ENCODE measurements at places on chromosomes 4 and X.
A peak's percentile ranks its signal among the peaks of the same experiment; 100 is the strongest.

DNA sequence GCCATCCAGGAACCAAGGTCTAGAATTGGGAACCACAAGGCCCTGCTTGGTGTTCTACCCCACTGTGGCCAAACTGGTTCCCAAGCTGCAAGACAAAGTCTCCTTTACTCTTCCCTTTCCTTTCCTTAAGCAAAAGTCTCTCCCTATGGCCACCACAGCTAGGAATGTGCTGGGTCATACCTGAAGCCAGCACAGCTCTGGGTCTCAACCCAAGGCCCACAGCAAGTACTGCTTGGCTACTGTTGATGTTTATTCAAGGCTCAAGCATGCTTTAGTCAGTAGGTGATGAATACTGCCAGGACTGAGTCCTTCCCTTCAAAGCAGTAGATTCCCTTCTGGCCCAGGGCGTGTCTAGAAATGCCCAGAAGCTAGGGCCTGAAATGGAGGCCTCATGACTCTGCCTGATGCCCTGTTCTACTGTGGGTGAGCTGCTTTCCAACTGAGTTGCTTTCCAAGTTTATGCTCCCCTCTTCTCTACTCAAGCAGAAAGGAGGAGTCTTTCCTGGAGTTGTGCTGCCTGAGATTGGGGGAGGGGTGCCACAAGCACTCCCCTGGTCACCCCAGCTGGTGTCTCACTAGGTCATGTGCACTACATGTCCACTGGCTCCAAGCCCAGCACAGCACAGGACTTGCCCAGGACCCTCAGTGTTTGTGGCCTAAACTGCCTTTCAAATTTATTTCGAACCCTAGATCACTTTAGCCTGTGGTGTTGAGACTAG lies 44.9 kb downstream of the STAP1 start:
- no peak for DNase-seq

DNA sequence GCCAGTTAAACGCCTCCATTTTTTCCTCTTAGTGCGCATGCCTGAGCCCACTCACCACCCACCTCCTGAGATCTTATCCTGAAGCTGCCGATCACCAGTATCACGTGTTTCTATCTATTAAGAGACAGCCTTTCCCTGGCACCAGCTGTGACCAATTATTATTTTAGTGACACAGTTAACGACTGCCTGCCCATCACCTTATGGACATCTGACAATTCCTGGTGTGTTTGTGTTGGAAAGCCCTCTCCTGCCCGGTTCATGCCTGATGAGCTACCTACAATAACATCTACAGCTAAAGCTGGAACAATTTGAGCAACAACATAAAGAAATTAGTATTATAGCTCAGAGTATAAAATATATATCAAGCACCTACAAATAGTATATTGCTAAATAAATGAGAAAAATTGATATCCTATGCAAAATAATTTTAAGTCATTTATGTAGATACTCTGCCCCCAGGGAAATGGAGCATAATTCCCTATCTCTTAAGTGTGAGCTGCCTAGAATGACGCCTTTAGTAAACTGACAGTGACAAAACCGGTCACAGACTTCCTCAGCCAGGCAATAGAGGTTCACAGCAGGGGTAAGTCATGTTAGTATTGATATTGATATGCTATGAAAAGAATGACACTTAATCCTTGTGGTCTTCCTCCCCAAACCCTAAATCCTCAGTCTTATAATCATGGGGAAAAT lies 862.2 kb downstream of the TRAM1L1 start:
- DNase-seq, result no peak

DNA sequence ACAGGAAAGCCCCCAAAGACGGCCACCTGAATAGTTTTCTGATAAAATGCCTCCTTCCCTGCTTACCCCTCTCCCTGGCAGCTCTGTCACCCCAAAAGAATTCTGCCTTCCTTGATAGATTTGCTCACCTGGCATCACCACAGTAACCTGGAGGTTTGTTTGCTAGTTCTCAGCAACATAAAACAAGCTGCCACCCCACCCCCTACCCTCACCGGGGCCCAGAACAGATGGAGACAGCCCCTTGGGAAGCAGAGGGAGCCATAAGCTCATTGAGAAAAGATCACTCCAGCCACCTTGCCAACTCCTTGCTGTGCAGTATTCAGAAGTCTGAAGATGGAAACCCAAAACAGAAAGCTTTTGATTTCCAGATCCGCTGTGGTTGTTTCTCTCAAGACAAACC lies 108.6 kb downstream of the DHX15 start:
- no peak for DNase-seq

DNA sequence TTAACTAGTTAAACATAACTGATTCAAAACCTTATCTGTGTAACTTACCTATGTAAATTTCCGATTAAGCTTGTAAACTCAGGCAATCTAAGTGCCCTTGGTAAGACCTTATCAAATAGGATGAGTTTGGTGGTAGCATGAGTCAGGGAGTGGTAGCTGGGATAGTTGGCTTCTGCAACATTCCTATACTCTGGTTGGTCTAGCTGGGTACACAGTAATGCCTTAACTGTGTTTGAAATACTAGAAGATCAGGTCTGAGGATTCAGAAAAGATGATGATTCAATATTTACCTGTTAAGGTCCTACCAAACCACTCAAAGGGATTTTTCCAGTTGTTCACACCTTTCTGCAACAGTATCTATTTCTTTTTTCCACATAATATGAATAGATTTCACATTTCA lies 5.3 kb downstream of the YIPF7 start:
- no peak for DNase-seq

DNA sequence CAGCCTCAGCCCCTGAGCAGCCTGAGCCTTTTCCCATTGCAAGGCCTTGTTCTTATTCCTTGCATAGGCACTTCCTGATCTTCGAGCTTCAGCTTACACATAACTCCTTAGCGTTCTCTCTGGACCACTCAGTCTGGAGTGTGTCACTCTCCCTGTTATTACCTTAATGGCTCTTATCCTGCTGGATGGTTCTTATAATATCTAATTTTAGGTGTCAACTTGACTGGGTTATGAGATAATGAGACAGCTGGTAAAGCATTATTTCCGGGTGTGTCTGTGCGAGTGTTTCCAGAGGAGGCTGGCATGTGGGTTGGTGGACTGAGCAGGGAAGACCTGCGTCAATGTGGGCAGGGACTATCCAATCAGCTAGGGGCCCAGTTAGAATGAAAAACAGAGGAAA lies 75.7 kb downstream of the HAUS3 start:
- DNase-seq, result no peak

DNA sequence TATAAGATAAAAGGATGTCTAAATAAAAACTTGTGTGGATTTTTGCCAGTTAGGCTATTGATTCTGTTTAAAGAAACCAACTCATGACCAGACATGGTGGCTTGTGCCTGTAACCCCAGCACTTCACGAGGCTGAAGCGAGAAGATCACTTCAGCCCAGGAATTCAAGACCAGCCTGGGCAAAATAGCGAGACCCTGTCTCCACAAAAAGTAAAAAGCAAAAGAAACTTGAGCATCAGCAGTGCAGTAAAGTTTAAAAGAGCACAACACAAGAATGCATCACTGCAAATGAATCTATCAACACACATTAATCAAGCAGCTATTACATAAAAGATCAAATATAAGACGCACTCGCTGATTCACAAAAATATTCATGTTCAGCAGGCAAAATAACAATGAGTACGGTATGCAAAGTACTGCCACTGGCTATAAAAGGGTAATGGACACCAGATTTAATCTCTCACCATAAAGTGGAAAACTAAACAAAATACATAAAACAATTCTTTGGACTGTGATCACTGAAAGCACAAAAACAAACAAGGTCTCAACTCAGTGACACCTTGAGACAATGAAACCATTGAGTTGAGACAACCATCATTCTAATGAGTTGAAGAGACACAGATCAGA lies 41.3 kb downstream of the LRBA start:
- no peak for DNase-seq

GRCh38 chr4:24680746-24681448 lies 96.5 kb upstream of the DHX15 start:
- DNase-seq, result no peak

- no peak for DNase-seq
These were observed 16.6 kb downstream of the MAGED2 start for GRCh38 chrX:54824195-54824594.

GRCh38 chr4:38598489-38598888 lies 65.5 kb upstream of the KLF3 start:
- DNase-seq, result no peak

DNA sequence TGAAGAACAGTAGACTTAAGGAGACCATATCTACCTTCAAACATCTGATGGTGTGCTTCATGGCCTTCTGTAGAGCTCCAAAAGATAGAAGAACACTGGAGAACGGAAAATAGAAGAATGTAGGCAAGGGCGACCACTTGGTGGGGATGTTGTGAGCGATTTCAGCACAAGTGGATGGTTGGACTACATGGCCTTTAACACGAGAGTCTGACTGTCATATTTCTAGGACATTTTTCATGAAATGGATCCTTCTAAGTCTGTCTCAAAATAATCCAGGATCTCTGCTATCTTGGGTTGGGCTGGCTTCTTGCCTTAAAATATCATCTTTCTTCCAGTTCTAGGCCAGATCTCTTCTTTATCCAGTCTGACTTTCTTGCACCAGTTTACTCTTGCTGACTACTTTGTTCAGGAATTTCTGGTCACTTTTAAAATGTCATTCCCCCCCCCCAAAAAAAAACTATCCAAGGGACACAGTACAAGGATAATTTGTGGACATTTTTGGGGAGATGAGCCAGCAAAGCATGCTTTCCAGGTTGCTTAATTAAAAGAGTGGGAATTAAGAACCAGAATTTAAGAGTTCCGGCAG lies 1.2 kb upstream of the MID1IP1 start:
- no peak for DNase-seq

DNA sequence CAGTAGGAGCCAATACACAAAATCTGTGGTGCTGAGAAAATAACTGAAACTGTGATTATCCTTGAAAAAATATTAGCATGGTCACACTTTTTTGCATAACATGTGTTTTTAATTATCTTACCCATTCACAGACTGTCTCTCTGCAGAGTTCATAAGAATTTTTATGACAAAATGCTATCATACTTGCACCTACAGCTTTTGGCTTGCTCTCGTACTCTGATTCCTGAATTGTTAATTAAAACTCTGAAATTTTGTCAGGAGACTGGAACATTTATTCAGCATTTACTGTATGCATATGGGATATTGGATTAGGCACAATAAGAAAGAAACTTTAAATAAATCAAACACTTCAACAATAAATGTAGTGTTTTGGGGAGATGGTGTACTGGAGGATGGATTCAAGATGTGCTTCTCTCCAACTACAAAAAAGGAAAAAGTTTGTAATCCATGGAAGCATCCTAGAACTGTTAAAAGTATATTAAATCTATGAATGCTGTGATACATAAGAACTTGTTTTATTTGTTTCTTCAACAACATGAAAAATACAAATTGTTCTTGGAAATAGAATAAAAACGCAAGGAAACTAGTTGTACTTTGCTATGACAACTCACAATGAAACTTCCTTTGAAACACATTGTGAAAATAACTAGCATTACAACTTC lies 260.5 kb downstream of the SPATA18 start:
- DNase-seq, result no peak

DNA sequence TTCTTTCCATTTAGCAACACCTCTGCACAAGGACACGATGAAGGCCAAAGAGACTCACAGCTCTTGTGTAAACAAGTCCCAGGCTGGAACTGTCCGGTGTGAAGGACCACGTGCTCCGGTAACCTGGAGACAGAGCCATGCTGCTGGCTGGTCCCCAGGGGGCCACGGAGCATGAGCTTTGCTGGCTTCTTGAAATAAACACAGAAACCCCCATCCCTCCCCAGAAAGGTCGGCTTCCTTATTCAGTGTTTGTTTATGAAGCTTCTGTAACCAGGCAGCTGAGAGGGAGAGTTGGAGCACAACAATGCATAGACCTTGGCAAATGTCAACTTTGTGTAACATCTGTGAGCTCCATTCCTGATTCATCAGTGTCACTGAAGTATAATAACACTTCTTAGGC lies 109.4 kb downstream of the GPR143 start:
- peak; percentile 37 for DNase-seq

- peak; percentile 78 for DNase-seq
These were observed 97.0 kb downstream of the AFAP1 start for GRCh38 chr4:7842384-7843279.

- DNase-seq, result no peak
These were observed 284.7 kb downstream of the CAMK2D start for GRCh38 chr4:113476800-113477199.

DNA sequence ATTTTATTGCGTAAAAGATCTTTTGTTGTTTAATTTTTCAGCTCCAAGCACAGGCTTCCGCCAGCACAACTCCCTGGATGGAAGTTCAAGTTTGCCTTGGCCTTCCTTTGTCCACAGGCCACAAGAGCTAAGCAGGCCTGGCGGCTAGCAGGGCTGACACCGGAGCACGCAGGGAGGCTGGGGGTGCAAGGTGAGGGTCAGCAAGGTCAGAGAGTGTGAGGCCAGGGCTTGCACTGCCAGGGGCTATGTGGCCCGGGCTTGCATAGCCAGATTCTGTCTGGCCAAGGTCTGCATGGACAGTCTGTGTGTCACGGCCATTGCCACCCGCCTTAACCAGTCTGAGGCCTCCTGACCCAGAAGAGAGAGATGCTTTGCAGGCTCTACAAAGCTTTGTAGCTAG lies 123.9 kb downstream of the BCOR start:
- DNase-seq, result no peak

DNA sequence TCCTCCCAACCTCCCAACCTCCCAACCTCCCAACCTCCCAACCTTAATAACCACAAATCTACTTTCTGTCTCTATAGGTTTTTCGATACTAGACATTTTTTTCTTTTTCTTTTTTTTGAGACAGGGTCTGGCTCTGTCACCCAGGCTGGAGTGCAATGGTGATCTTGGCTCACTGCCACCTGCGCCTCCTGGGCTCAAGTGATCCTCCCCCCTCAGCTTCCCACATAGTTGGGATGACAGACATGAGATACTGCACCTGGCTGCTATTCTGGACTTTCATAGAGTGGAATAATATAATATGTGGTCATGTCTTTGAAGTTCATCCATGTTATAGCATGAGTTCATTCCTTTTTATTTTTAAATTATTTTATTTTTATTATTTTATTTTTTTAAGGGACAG lies 39.5 kb upstream of the ZFX start:
- no peak for DNase-seq

DNA sequence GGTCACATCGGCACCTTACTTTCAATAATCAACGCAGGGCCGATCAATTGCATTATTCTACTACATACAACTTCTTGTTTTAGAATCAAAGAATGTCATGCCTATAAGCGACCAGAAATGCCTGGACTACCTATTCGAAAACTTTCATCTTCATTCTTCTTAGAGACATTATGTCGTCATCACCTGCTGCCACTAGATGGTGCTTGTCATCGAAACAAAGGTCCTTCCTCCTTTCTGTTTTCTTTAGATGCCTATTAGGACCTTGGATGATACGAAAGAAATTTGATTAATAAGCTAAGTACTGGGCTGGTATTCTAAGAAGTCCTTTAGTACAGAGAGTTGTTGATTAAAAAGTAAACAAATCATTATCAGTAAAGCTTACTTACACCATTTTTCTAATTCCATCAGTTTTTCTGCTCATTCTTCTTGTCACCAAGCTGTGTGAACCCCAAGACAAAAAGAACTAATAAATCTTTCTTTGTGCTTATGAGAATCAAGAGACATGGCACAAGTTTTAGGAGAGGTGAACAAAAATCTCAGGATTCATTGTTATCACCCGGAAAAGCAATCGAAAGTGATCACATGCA lies 154.5 kb upstream of the SLC4A4 start:
- DNase-seq, result peak; percentile 58

GRCh38 chrX:151346931-151347543 lies 50.0 kb upstream of the VMA21 start:
- no peak for DNase-seq

Data from right lung (tissue), 10 donors.